HS-27A (cell line): ENCODE measurements at places on chromosomes 13 and 19.

DNA sequence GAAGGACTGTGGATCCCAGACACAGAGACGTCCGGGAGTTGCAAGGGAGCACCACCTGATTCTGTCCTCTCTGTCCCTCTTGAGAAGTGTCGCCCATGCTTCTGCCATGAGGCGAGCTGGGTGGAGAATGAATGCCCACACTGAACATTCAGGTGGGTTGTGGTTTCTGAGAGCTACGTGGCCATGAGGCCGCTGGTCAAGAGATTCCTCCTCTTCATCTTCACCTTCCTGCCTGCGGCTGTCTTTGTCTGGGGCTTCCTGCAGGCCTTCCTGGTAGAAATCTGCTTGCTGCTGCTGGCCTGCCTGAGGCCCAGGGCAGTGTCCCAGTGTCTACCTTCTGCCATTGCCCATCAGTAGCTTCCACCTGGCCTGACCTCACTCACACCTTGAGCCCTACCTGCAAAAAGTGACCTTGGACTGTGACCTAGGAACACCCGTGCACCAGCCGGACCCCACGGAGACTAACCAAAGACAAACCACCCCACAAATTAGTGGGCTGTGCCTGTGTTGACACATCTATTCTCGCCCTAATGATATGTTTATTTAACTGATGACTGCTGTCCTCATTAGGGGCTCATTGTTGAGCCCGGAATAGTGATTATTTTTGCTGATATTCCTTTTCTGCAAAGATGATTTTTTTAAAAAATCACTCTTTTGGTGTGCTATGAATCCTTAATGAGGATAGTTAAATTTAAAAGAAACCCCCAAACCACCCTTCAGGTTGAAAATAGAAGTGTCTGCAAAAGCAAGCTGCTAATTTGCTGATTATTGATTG lies 38.7 kb upstream of the ZNF536 start:
- no peak for DNase-seq

DNA sequence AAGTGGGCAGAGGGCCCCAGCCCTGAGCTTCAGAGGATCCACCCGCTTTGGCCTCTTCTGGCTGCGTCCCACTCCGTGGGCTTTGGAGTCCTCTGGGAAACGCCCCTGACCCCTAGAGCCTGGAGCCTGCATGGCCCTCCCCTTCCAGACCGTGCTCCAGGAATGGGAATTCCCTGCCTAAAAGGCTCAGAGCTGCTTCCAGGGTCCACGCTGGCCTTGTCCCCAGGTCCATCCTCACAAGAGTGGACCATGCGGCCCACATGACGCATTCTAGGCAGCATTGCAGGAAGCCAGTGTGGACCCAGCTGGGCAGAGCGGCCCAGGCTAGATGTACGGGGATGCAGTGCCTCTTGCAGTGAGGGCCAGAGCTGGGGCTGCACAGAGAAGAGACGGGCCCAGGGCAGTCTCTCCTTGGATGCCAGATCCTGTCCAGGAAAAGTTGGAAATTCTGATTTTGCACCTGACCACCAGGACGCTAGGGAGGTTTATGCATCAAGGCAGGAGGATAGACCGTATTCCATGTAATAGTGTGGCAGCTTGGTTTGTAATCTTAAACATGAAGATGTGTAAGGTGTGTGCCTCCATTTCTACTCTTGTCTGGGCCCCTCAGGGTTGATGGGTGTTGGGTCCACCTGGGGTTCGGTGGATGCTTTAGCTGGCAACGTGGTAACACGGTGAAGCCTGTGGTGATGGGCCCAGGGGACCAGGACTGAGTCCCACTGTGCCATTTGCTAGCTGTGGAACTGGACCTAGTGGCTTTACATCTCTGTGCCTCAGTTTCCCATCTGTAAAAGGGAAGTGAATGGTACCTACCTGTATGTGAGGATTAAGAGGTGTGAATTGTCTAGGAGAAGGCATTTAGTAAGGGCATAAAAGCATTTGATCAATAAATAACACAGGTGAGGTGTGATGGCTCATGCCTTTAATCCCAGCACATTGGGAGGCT lies 14.8 kb upstream of the FXYD3 start:
- no peak for DNase-seq

- DNase-seq, result no peak
Observed at GRCh38 chr19:44872661-44873060, 18.4 kb upstream of the TOMM40 start.

DNA sequence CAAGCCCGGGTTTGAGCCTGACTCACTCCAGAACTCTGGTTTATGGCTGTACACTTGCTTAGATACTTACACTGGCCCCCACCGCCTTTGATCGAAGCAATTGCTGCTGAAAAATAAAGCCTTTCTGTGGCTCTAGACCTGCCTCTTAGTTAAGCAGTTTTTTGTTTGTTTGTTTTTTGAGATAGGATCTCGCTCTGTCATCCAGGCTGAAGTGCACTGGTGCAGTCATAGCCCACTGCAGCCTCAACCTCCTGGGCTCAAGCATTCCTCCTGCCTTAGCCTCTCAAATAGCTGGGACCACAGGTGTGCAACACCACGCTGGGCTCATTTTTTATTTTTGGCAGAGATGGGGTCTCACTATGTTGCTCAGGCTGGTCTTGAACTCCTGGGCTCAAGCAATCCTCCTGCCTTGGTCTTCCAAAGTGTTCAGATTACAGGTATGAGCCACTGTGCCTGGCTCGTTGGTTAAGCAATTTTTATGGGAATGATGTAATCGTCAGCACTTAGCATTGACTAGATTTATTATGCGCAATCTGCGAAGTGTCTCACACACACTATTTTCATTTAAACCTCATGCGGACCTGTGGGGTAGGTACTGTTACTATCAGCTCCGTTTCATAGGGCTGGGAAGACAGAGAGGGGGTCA lies 22.2 kb downstream of the PPP2R1A start:
- DNase-seq, result no peak

DNA sequence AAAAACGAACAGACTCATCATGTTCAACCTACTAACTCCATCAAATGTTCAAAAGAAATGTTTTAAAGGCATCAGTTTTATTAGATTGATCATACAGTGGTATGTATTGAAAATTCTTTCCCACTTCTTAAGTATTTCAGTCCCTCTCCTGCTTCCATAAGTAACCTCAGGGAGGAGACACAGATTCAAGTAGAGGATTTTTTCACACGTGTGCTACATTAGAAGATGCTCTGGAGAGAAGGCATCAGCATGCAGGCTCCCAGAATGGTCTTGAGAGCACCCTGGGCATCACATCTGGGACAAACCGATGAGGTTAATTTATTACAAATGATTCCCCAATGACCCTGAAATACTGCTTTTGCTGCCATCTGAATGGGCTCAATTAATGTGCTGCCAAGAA lies 3.6 kb downstream of the GPR12 start:
- no peak for DNase-seq

DNA sequence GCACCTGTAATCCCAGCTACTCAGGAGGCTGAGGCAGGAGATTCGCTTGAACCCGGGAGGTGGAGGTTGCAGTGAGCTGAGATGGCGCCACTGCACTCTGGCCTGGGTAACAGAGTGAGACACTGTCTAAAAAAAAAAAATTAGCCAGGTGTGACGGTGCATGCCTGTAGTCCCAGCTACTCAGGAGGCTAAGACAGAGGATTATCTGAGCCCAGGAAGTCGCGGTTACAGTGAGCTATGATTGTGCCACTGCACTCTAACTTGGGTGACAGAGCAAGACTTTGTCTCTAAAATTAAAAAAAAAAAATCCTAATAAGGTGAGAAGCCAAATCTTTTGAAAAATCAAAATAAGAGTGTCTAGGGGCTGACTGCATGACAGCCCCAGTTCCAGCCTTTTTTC lies 9.7 kb upstream of the CEBPA start:
- DNase-seq, result no peak

DNA sequence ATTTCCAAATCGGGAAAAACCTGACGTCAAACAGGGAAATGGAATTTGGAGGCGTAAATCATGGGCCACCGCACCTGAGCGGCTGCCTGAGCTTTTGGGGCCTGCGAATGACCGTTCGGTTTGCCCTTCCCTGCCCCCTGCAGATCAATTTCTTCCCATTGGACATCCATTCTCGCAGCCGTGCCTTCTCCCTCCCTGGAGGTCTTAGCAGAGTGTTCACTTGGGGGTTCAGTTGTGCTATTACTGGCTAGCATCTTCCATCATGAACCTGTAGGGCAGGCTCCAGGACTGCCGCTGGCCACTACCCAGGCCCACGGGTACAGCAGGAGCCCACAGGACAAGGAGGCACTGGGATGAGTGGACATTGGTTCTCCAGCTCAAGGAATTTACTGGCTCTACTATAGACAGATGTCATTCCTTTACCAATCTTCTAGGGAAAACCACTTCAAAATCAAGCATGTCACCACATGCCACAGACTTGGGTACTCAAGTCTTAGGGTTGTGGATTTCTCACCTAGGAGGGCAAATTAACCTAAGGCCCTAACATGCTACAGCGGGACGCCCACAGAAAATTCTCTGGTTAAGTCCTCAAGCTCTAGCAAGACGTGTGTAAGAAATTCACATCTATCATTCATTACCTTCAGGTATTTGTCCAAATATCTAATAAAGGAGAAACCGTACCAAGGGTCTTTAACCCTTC lies 75.5 kb downstream of the COL4A1 start:
- no peak for DNase-seq

GRCh38 chr19:39128516-39129079 lies 3.0 kb downstream of the PAK4 start:
- no peak for DNase-seq

- no peak for DNase-seq
Observed at GRCh38 chr13:57970404-57970803, 338.9 kb downstream of the PCDH17 start.

GRCh38 chr13:63403733-63404132 lies 1988.1 kb upstream of the PCDH20 start:
- DNase-seq, result no peak

DNA sequence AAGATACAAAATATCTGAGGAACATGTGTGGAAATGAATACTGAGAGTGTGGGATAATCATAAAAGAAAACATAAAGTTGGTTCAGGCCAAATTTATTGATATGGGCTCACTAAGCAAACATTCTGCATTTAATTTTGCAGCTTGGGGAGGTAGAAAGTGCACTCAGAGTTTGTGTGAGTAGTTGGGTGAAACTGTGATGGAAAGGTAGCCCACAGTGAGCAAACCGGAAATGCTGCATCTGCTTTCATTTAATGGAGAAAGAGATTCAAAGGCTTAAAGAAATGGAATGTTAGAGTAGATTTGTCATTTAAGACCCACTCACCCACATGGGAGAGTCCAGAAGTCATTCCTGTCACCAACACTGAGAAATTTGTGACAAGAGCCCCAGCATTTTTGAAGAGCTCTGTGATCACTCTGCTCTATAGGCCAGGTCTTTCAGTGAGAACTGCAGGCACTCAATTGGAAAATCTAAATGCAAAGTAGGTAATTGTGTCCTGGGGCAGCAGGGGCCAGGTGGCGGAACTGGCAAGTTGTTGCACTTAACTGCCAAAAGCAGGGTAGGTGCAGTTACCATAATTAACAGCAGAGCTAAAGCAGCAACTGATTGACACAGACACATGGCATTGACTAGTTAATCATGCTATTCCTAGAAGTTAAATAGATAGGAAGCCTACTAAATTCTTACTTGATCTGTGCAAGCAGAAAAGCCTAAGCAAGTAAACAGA lies 1228.3 kb upstream of the PCDH20 start:
- DNase-seq, result no peak
